ENCODE measurements at places on chromosomes 5 and 9. TPM values are rescaled to one million over a fixed set of nuclear protein-coding genes. Genes with fewer than 3 reads are reported as not detected.
A peak's percentile ranks its signal among the peaks of the same experiment; 100 is the strongest.

DNA sequence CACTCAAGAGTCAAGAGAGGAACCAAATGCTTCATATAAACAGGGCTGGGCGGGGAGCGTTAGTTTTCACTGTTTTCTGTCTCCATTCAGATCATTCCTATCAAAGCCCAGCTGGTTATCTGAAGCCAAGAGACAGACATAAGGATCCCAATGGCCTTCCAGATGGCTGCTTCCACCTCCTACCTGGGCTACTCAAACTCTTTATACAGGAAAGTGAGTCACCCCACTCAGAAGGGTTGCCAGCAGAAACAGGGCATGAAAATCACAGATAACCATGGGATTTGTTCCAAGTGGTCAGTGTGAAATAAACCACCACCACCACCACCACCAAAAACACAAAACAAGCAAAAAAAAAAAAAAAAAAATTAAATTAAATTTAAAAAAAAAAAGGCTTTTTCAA, 5.5 kb downstream of the PRSS3 start:
- no peaks in the 10 kb centered on the region for H3K36me3 ChIP-seq
- H3K4me1 ChIP-seq, result no peaks in the 10 kb centered on the region
- peaks cover 5% of the 10 kb centered on the region for H3K27me3 ChIP-seq
- DNase-seq, result no peak

DNA sequence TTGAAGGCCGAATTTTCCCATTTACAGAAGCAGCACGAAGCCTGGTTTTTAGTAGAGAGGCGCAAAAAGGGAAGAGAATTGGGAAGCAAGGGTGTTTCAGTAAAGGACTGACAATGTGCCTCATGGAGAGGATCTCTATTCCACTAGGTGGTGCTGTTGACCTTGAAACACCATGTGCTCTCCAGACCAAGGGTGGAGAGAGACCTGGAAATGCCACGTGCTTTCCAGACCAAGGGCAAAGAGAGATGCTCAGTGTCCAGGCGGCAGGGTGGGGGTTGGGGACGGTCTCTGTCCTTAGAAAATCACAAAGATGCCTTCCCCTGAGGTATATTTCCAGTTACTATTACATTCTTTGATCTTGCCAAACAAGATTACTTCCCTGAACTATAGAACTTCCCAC, 425.3 kb downstream of the CSNK1G3 start:
- no peaks in the 10 kb centered on the region for H3K27me3 ChIP-seq
- no peaks in the 10 kb centered on the region for H3K36me3 ChIP-seq
- peak; percentile 19 for DNase-seq
- H3K4me3 ChIP-seq, result no peak overlapping the region

DNA sequence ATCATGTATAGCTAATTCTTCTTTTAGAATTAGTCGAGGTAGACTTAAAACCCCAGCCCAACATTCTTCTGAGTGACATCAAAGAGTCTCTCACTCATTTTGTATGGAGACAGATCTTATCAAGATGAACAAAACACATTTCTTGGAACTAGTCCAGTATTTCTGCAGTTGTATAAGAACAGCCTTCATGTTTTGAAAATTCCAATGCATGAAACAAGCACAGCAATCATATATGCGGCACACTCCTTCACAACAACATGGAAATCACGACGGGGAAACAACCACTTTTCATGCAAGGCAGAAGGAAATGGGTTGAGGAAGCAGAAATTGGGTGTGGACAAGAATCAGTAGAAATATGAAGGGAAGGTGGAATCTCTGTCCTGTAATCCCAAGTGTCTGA, 113.8 kb downstream of the PLK2 start:
- H3K4me3 ChIP-seq, result no peak overlapping the region
- no peaks in the 10 kb centered on the region for H3K27me3 ChIP-seq
- no peak overlapping the region for H3K27ac ChIP-seq
- no peak for DNase-seq
- no peaks in the 10 kb centered on the region for H3K4me1 ChIP-seq
- no peaks in the 10 kb centered on the region for H3K36me3 ChIP-seq

DNA sequence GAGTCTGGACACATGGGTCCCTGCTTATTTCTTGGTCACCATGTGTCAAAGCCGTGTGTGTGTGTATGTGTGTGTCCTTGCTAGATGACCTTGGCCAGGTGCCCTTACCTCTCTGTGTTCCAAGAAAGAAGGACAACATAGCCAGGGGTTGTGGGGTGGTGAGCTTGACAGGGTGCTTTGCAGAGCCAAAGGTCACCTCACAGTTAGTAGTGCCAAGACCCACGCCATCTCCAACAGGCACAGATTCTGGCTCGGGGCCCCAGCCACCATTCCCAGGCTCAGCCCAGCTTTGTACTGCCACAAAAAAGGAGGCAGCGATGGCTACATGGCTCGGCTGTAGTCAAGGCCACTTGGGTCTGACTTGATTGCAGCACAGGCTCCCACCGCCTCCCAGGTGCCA, 39.5 kb downstream of the CXXC5 start:
- H3K4me3 ChIP-seq, result no peak overlapping the region
- H3K27me3 ChIP-seq, result no peaks in the 10 kb centered on the region
- peak overlapping the region; percentile 32 for H3K27ac ChIP-seq
- H3K4me1 ChIP-seq, result peaks cover 60% of the 10 kb centered on the region
- no peak for DNase-seq

GRCh38 chr5:56674441-56674840, 140.9 kb upstream of the MAP3K1 start:
- H3K4me1 ChIP-seq, result no peaks in the 10 kb centered on the region
- DNase-seq, result no peak
- H3K36me3 ChIP-seq, result no peaks in the 10 kb centered on the region
- no peak overlapping the region for H3K4me3 ChIP-seq
- H3K27me3 ChIP-seq, result no peaks in the 10 kb centered on the region
- H3K27ac ChIP-seq, result no peak overlapping the region

- peaks cover 8% of the 10 kb centered on the region for H3K27me3 ChIP-seq
- H3K4me3 ChIP-seq, result no peak overlapping the region
- no peaks in the 10 kb centered on the region for H3K36me3 ChIP-seq
- no peak for DNase-seq
Observed at GRCh38 chr5:77937015-77937908, 161.1 kb upstream of the TBCA start.

DNA sequence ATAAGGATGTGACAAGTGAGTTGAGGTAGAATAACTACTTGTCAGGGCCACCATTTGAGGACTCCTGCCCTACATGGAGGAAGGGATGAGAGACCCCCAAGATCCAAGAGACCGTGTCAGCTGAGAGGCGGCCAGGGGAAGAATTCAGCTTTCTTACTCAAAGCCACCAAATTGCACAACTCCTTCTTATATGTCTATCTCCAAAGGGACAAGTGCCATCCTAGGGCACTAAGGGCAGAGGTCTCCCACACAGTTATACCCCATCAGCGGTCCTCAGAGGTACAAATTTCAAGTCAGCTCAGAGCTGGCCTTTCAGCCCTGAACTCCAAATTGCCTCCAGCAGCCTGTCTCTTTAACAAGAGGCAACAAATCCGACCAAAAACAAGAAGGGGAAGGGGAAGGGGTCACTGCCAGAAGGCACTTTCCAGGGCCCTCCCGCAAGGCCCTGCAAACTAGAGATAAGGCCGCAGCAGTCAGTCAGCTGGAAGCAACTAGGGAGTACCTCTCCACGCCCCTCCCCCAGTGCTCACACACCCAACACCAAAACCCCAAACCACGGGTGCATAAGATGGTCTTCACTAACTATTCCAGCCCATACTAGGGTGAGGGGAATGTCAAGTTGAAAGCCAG, 6.1 kb upstream of the STOML2 start:
- peaks cover 28% of the 10 kb centered on the region for H3K36me3 ChIP-seq
- DNase-seq, result peak; percentile 68
- peaks cover 36% of the 10 kb centered on the region for H3K4me1 ChIP-seq
- H3K4me3 ChIP-seq, result peak overlapping the region; percentile 12
- H3K27me3 ChIP-seq, result no peaks in the 10 kb centered on the region
- H3K27ac ChIP-seq, result peak overlapping the region; percentile 82

Gene ST6GALNAC4
- 43.1 TPM for total RNA-seq

Gene ADGRD2
- total RNA-seq, result not detected

Gene SHOC1
- not detected for total RNA-seq

Gene ADRB2
- 0.04 TPM for total RNA-seq

Gene SREK1
- 66.6 TPM for total RNA-seq
